ENCODE measurements at places on chromosomes 5 and 9.
A peak's percentile ranks its signal among the peaks of the same experiment; 100 is the strongest.

GRCh38 chr5:134189031-134189430, 12.3 kb upstream of the SKP1 start:
- DNase-seq = no peak

GRCh38 chr5:10612251-10612650, 48.4 kb downstream of the ANKRD33B start:
- no peak for DNase-seq

- peak; percentile 49 for DNase-seq
These were observed 293.4 kb downstream of the YTHDC2 start for GRCh38 chr5:113806904-113807303.

DNA sequence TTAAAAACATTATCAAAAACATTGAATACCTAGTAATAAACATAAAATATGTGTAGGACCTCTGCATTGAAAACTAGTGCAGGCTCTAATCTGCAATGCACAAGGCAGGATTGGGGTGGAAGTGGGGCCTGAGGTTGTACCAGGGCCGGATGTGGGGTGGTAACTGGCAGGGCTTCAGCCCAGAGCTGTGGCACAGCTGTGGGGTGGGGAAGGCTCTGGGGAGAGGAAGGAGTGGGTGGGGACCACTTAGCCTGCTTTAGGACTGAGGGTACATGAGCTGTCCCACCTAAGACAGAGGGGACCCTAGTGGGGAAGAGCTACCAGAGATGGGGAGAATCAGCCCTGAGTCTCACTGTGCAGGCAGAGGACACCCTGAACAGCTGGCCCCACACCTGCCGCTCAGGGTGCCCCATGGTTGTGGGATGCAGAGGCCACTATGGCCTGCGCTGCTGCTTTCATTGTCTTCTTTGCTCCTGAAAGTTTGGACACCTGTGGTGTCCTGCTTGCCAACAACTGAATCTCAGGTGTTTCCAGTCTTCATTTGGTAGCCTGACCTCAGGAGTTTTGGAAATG, 311.4 kb downstream of the TLE4 start:
- no peak for DNase-seq

DNA sequence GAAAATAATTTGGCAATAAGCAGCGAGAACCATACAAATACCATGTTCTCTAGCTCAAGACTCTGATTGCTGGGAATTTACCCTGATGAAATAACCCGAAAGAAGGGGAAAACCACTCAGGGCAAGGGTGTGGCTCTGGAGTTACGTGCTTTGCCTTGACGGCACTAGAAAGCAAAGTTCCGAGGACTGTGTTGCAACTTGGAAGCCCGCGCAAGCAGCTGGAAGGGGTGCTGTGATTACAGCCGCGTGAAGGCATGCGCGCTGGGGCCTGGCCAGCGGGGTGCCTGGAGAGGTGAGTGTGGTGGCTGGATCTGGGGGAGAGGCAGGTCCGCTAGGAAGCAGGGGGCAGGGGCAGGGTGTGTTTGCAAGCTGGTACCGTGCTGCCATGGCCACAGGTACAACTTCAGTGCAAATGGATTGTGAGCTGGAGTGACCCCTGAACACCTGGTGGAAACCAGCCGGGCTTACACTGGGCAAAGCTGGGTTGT, 52.6 kb upstream of the CNOT6 start:
- DNase-seq = no peak

- DNase-seq = no peak
These were observed 94.4 kb downstream of the USP20 start for GRCh38 chr9:129929496-129930125.

DNA sequence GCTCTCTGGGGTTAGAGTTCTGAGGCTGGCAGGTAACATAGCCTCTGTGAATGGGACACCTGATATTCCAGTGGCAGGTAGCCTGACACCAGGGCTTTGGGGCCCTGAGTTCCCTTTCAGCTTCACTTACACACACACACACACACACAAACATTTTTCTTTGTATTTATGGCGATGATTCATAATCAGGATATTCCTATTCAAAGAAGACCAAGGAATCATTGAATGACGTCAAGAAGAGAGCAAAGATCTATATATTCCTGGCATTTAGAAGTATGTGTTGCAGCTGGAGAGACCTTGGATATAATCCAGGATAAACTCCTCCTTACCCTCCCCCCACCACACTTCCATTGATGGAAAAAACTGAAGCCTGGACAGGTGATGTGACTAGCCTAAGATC, 7.9 kb upstream of the ENTREP1 start:
- no peak for DNase-seq

GRCh38 chr5:170081616-170082015, 24.1 kb upstream of the FOXI1 start:
- DNase-seq = no peak

DNA sequence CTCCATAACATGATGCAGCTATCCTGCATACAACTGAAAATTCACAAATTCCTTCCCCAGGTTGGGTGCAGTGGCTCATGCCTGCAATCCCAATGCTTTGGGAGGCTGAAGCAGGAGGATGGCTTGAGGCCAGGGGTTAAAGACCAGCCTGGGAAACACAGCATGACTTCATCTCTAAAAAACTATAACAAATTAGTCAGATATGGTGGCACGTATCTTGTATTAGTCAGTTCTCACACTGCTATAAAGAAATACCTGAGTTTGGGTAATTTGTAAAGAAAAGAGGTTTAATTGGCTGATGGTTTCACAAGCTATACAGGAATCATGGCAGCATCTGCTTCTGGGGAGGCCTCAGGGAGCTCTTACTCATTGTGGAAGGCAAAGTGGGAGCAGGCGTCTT, 56.4 kb upstream of the DAPK1 start:
- no peak for DNase-seq

DNA sequence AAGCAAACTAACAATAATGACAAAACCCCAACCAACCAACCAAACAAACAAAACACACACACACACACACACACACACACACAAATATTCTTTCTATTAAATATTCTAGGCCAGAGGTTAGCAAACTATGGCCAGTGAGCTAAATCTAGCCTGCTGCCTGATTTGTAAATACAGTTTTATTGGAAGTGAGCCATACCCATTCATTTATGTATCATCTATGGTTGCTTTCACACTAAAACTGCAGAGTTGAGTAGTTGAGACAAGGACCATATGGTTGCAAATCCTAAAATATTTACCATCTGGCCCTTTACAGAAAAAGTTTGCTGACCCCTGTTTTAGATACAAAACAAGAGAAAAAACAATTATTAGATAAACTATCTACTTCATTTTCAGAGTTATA, 620.5 kb upstream of the SEMA6A start:
- peak; percentile 60 for DNase-seq

DNA sequence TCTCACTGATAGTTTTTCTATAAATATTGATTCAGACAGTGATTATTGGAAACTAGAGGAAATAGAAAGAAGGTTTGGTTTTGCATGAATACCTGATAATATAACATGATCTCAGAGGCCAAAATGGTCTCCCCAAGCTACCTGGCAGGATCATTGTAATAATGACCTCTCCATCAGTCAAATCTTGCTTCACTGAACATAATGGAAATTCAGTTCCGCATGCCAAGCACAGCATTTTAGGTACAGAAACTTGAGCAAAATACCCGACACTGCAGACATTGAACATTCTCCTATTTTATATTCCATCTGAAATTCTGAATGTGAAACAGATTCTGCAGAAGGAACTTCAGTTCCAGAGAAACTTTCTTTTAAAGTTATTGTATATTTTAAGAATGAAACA, 9.1 kb upstream of the TBC1D2 start:
- DNase-seq = no peak

DNA sequence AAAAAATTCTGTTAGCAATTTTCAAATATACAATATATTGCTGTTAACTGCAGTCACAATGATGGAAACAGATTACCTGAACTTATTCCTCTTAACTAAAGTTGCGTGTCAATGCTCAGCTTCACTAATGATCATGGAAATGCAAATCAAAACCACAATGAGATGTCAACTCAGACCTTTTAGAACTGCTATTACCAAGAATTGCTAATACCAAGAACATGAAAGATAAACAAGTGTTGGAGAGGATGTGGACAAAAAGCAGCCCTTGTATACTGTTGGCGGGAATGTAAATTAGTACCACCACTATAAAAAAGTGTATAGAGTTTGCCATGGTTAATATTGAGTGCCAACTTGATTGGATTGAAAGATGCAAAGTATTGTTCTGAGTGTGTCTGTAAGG, 1409.7 kb upstream of the CDH18 start:
- DNase-seq = no peak

GRCh38 chr5:26310415-26310814, 728.0 kb downstream of the CDH9 start:
- DNase-seq = no peak

DNA sequence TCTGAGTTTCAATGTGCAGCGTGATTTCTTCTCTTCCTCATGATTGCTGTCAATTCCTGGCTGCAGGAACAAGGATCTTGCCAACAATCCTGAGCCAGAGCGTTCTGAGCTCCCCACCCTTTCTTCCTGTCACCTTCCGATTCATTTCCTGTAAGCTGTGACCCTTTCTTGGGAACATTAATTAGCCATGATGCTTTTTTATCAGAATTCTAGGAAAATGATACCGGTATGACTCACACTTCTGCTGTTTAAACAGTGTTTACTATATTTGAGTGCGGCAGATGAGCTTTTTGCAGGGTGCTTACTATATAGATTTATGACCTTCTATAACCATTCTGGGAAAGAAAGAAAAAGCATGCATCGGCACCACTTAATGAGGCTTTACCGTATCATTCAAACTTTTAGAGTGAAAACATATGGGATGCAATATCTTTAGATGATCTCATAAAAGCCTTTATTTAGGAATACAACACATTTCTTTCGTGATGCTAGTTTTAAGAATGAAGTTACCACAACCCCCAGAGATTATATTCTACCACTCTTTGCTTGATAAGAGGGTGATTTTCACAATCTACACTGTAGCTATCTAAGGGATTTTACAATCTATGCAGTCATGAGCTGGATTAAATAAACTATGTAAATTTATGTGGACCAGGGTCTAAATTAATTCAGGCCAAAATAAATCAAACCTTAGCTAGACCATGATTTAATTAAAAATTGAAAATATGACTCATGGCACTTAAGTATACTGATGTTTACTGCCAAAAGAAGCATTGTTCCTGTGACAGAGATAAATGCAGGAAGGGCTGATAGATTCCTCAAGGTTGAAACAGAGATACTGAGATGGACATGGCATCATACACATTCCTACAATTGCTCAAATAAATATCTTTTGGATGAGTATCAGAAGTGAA, 38.0 kb upstream of the OSMR start:
- no peak for DNase-seq

DNA sequence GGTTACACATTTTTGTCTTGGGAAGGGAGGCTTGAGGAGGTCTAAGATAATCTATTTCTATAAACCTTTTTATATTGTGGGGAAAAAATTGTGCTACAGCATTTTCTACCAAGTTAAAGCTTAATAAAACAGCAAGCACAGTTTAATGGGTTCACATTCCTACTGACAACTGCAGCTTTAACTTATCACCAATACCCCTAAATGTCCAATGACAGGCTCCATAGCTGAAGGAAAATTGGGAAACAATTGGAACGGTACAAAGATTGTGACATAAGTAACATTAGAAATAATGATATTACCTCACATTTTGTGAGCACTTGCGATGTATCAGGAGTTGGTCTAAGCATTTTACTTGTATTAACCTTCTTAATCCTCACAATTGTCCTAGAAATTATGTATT, 79.5 kb upstream of the HAPLN1 start:
- DNase-seq = no peak

DNA sequence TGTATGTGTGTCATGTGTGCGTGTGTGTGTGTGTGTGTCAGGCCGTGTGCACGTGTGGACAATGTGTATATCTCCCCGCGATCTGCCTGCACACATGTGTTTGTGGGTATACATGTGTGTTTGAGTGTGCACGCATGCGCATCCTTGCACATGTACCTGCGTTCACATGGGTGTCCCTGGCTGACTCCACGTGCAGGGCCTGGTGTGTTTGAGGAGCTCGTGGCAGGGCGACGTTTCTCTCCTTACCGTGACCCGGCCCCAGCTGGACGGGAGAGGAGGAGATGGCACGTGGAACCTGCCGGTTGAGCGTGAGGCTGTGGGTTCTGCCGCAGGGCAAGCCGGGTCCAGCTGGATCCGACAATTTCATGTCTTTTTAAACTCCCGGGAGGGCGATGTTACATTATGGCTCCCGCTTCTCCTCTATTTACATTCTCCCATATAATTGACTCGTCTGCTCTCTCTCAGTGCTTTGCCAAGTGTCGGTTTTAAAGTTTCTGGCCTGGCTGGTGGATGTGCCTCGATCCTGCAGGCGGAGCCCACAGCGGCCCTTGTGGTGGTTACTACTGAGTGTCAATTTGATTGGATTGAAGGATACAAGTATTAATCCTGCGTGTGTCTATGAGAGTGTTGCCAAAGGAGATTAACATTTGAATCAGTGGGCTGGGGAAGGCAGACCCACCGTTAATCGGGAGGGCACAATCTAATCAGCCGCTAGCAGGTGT, 5.9 kb downstream of the COL5A1 start:
- DNase-seq = no peak

DNA sequence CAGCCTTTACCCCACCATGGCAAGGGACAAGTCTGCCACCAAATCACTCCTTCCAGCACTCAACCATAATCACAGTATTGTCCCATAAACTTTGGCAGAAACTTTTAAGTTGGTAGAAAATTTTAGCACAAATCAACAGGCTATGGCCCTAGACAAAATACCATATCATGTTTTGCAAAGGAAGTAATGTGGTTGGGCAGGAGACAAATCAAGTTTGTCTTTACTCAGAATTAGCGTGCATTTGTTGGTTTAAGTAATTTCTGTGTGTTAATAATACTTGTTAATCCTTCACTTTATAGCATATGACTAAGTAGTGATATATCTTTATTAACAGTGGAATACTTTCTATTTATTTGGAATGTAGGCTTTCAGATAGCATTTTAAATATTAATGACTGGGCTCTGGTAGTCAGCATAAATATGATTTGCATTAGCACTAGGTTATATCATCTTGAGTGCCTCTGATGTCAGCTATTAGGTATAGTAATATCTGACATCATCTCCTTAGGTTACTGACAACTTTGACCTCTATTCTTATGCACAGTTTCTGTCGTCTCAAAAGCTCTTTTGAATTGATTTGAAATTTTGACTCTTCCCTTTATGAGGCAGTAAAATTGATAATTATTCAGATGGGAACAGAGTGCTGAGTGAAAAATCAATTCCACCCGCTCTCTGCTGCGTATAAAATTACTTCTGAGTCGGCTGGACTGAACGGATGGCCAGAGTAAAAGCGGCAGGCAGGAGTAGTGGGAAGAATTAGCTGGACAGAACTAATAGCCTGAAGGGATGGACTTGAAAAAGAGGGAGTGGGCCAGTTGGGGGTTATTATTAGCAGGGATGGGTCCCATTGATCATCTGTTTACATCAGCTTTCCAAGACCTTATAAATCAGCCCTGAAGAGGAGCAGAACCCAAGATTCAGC, 40.1 kb upstream of the TLX3 start:
- no peak for DNase-seq

DNA sequence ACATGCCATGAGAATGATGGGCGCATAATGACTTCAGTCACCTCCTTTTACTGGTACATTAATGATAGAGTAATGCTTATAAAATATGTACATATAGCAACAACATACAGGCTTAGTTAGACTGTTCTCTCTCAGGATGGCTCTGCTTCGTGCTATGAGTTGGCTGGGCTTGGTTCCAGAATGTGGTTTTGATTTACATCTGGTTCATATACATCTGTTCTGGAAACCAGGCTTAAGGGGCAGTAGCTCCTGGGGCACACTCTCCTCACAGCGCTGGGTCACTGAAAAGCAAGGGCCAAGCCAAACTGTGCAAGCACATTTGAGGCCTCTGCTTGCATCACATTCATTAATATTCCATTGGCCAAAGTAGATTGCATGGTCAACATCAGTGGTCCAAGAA, 44.9 kb downstream of the PCSK1 start:
- no peak for DNase-seq

Data from NCI-H524 (cell line).